IMR-90 (cell line): ENCODE measurements at places on chromosomes 4 and X. TPM values are rescaled to one million over a fixed set of nuclear protein-coding genes. Genes with fewer than 3 reads are reported as not detected.

DNA sequence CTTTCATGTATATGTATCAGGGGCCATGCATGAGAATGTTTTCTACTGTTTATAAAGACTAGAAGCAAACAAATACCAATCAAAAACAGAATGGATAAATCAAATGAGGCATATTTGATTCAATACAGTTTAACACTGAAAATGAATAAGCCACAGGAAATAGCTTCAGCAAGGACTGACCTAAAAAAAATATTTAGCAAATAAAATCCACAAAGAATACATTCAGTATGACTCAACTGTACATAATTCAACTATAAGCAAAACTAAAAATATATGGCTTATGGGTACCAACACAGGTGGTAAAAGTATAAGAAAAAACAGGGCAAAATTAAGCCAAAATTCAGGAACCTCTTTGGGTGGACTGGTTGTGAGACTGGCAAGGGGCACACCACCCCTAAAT is 112.9 kb downstream of the KCNIP4 start:
- no peak for DNase-seq

- no peak for DNase-seq
Observed at GRCh38 chr4:38757945-38758600, 24.7 kb downstream of the TLR10 start.

TCEAL7 gene
- 12.1 and 15.4 TPM in 2 replicates for polyA plus RNA-seq

C4orf50 gene
- polyA plus RNA-seq = not detected in 2 replicates

CYTL1 gene
- polyA plus RNA-seq = 5.8 and 7.4 TPM in 2 replicates

YIPF7 gene
- polyA plus RNA-seq = not detected in 2 replicates

DNA sequence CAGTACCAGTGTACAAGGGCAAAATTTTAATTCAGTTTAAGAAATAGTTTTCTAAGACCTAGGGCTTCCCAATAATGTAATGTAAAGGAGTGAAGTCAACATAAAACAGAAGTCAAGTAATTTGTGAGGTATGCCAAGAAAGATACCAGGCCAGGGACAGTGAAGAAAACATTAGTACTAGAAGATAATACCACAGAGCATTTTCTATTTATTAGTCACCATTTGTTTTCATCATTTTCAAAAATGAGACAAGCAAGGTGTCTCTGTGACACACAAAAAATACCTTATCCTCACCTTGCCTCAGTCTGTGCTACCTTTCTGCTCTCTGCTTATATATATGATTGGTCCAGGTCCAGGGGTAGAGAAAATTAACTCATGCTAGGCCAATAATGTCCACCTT is 46.8 kb downstream of the VEGFC start:
- DNase-seq = no peak

DNA sequence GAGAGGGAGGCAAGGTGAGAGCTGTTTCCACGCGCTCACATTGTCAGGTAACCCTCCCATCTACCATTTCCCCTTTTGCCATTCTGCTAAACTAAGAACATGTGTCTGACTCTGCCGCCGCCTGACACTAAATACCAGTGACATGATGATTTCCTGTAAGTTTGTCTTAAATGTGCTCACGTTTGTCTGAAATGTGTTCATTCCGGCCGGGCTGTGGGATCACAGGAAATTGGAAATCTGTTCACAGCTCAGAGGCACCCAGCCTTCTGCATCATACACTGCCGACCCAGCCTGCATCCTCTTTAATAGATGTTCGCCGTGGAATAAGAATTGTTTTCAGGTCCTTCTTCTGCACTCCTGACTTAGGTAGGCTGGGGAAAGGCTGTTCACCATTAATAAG is 336.2 kb upstream of the PPARGC1A start:
- peak; percentile 66 for DNase-seq

DOCK11 gene
- polyA plus RNA-seq = 3.2 and 3.9 TPM in 2 replicates

RASGEF1B gene
- 0.09 TPM in 2 replicates for polyA plus RNA-seq

DNA sequence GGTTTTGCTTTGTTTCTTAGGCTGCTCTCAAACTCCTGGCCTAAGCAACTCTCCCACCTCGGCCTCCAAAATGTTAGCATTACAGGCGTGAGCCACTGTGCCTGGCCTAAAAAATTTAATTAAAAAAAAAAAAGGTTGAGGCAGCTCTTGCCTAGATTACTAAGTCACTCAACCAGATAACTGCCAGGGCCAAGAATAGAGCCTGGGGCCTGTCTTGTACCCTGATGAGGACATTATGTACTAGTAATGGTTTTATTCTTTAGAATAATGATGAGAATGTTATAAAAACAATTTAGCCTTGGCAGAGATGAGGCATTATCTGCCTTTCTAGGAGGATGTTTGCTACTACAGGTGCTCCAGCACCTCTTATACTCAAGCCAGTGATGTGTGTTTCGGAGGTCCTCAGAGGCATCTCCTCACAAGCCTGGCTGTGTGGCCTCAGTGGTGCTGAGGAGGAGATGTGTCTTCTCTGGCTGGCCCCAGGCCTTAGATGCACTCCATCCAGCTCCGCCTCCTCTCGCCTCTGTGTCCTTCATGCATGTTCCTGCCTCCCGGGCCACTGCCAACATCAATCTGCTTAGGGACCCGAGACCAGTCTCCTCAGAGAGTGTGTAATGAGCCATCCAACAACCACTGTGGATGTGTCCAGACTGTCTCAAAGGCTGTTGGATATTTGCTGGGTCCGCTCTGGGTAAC is 337.7 kb upstream of the GATB start:
- DNase-seq = no peak

GRCh38 chrX:133868682-133869081 is 116.7 kb downstream of the GPC3 start:
- no peak for DNase-seq
